Subcutaneous adipose tissue (tissue), 4 donors: ENCODE measurements at places on chromosomes 12 and 14. TPM values are rescaled to one million over a fixed set of nuclear protein-coding genes. Genes with fewer than 3 reads are reported as not detected.

TAS2R8 gene
- total RNA-seq: not detected

TULP3 gene
- total RNA-seq: 20.7 TPM

KCNC2 gene
- not detected for total RNA-seq

RAD9B gene
- not detected for total RNA-seq

RNASE7 gene
- not detected for total RNA-seq

CYP27B1 gene
- 0.17 TPM for total RNA-seq

MYH6 gene
- total RNA-seq: not detected

ITGB7 gene
- 8.1 TPM for total RNA-seq

GPR162 gene
- 3.1 TPM for total RNA-seq

NINJ2 gene
- 16.7 TPM for total RNA-seq

DNAJC22 gene
- not detected for total RNA-seq
